ENCODE measurements at places on chromosomes 2 and 18. TPM values are rescaled to one million over a fixed set of nuclear protein-coding genes. Genes with fewer than 3 reads are reported as not detected.

DNA sequence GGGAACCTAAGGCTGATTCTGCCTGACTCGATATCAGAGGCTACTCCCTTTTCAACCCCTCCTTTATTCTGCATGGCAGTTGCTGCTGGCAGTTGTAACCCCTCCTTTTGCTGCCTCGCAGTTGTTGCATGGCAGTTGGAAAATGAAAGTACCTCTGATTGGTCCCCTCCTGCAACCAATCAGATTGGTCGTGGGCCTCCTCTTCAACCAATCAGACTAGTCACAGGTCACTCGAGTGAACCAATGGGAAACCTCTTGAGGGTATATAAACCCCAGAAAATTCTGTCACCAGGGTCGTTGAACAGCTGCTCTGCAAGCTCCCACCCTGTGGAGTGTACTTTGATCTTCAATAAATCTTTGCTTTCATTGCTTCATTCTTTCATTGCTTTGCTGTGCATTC, 294.3 kb upstream of the SLC8A1 start:
- H3K4me1 ChIP-seq, result no peaks in the 10 kb centered on the region
- no peaks in the 10 kb centered on the region for H3K27me3 ChIP-seq
- H3K36me3 ChIP-seq, result no peaks in the 10 kb centered on the region
- H3K4me3 ChIP-seq, result no peak overlapping the region
- DNase-seq, result no peak
- H3K27ac ChIP-seq, result no peak overlapping the region

FEV gene
- not detected for total RNA-seq

- no peak overlapping the region for H3K4me3 ChIP-seq
- no peaks in the 10 kb centered on the region for H3K27me3 ChIP-seq
- H3K36me3 ChIP-seq, result no peaks in the 10 kb centered on the region
- H3K4me1 ChIP-seq, result no peaks in the 10 kb centered on the region
Measured at GRCh38 chr2:61125798-61126197, 36.2 kb upstream of the C2orf74 start.

HOXD12 gene
- not detected for total RNA-seq

- DNase-seq, result no peak
- no peaks in the 10 kb centered on the region for H3K36me3 ChIP-seq
- peaks cover 4% of the 10 kb centered on the region for H3K4me1 ChIP-seq
- no peaks in the 10 kb centered on the region for H3K27me3 ChIP-seq
- no peak overlapping the region for H3K27ac ChIP-seq
Measured at GRCh38 chr2:54758951-54759350, 35.5 kb downstream of the EML6 start.

PROKR1 gene
- not detected for total RNA-seq

CYRIA gene
- total RNA-seq, result 4.9 TPM

- H3K36me3 ChIP-seq, result no peaks in the 10 kb centered on the region
- no peak overlapping the region for H3K4me3 ChIP-seq
- H3K27me3 ChIP-seq, result no peaks in the 10 kb centered on the region
Measured at GRCh38 chr2:176747506-176747905, 465.1 kb upstream of the HNRNPA3 start.

- H3K27ac ChIP-seq, result no peak overlapping the region
- DNase-seq, result no peak
- H3K4me3 ChIP-seq, result no peak overlapping the region
- H3K27me3 ChIP-seq, result no peaks in the 10 kb centered on the region
Measured at GRCh38 chr2:42137125-42137841, 31.9 kb upstream of the EML4 start.

PMAIP1 gene
- total RNA-seq, result 98.1 TPM

- H3K4me1 ChIP-seq, result no peaks in the 10 kb centered on the region
- H3K36me3 ChIP-seq, result no peaks in the 10 kb centered on the region
- no peaks in the 10 kb centered on the region for H3K27me3 ChIP-seq
- no peak overlapping the region for H3K4me3 ChIP-seq
- H3K27ac ChIP-seq, result no peak overlapping the region
Measured at GRCh38 chr18:78927616-78928015, 52.0 kb upstream of the SALL3 start.

DNA sequence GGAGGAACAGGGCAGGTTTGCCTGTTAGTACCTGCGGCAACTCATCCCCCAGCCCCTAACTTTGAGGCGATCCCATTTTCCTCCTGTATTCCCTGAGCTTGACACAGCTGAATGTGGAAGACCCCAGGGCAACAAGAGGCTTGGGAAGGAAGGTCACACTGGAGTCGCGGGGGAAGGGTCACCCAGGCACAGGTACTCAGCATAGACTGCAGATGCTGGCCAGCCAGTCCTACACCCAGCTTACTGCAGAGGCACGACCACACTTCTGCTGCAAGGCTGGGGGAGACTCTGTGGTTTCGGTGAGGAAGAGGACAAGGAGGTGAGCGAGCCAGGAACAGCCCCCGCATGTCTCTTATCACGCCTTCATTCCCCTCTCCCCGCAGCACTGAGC, 91.5 kb downstream of the MALT1 start:
- DNase-seq, result no peak
- H3K27ac ChIP-seq, result no peak overlapping the region
- H3K27me3 ChIP-seq, result peaks cover 17% of the 10 kb centered on the region

DNA sequence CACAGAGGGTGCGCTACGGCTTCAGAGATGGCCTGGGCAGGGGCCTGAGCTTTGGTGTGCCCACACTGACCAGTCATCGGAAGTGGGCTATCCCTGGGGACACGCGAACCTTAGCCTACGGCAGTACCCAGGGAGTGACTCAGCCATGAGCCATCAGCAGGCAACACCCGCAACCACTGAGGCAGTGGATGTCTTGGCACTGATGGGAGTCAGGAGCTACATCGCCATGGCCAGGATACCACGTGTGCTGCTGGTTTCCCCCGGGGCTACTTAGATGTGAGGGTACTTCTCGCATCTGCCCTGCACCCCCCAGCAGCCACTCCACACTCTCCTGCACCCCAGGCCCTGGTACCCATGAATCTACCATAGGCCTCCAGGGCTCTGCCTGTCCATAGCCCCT, 12.8 kb upstream of the HPCAL1 start:
- peak; percentile 75 for DNase-seq
- peaks cover 22% of the 10 kb centered on the region for H3K4me1 ChIP-seq
- H3K4me3 ChIP-seq, result no peak overlapping the region
- H3K27me3 ChIP-seq, result no peaks in the 10 kb centered on the region

DNA sequence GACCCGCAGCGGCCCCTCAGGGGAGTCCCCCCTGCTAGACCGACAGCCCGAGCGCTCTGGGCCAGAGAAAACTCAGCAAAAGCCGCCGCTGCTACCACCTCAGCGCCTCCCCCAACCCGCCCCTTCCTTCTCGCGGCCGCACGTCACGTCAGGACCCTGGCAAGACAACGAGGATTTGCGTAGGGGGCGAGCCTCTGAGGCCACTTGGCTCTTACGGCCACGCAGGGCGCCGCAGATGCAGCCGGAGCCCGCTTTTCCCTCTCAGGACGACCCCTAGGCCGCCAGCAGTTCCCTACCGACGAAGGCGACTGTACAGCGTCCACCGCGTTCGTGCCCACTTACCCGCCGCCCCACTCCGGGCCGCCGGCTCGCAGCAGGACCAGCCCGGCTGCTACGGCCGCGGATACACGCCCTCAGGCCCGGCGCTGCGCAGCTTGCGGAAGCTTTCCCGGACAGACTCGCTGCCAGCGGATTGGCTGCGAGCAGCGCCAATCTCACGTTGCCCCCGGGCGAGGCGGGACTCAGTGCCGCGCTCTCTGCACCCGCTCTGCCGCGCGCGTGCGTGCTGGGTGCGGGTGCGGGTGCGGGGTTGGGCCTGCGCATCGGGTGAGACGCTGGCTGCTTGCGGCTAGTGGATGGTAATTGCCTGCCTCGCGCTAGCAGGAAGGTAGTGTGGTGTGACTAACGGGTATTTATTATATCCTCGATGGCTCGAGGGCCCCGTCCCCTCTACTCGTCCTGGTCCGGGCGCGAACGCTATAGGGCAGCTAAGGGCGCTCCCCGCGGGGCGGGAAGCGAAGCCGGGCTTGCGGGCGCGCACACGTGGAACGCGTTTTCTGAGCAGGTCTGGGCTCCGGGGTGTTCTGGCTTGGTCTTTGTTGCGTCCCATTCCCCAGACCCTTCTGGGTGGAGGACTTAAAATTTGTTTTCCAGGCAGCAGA, at the start of the genes ORMDL1 and PMS1:
Gene ORMDL1 (minus strand): TSS at position 413 of the 941 bp plus-strand sequence. CDS start 1,744 bp downstream, outside the sequence.
Gene PMS1 (plus strand): TSS at position 524 of the 941 bp plus-strand sequence. CDS start 7,360 bp downstream, outside the sequence.
- peak; percentile 91 for DNase-seq
- peaks cover 7% of the 10 kb centered on the region for H3K4me1 ChIP-seq
- H3K27me3 ChIP-seq, result no peaks in the 10 kb centered on the region
